ENCODE measurements at places on chromosomes 13 and 19. TPM values are rescaled to one million over a fixed set of nuclear protein-coding genes. Genes with fewer than 3 reads are reported as not detected.

GRCh38 chr13:95505265-95505664 lies 47.3 kb upstream of the CLDN10 start:
- ATAC-seq: no peak

Gene ZNF665
- total RNA-seq: 1.4 TPM

Gene ZNF284
- total RNA-seq: 3.6 TPM

DNA sequence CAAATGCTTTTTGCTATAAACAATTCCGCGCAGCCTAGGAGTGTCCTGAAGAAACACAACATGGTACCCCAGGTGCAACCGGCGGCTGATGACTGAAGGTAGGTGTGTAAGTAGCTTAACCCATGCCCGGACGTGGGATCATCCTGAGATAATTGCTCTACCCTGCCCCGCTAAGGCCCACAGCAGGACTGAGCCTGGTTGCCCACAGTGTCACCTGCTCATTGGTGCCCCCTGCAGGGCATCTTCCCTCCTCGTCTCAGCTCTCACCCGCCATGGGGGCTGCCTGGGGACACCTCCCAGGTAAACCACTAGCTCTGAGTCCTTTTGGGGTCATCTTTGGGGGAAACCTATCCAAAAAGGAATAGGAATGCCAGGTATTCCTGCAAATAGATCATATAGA lies 22.3 kb downstream of the TMEM161A start:
- peak; percentile 59 for ATAC-seq

GRCh38 chr13:30149248-30149647 lies 158.1 kb downstream of the KATNAL1 start:
- ATAC-seq: no peak

DNA sequence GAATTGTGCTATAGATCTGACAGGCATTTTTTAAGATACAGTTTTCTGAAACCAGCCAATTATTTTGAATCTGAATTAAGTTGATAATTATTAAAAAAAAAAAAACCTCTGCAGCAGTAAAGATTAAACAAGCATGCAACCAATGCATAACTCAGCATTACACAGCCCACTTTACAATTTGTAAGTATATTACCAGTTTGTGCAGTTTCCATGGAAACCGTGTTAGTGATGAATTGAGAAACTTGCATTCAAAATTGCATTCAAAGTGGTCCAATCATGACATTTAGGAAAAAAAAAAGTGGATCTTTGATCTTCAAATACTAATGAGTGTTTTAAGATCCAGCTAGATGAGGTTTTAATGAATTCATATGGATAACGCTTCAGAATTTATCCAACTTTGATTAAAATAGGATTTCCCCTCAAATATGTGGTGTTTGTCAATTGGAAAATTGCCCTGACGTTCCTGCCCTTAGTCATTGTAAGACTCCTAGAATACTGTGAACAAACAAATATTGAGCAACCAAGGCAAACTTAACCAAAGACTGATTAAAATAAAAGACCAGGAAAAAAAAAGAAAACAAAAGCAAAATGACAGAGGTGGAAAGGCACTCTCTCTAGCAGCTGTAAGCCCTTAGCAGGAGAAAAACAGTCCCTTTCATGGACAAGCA lies 314.8 kb upstream of the MAB21L1 start:
- ATAC-seq: no peak

GRCh38 chr19:19154768-19155494 lies 15.1 kb downstream of the MEF2B start:
- ATAC-seq: no peak

- no peak for ATAC-seq
Observed at GRCh38 chr13:39910041-39910440, 254.6 kb downstream of the COG6 start.

Gene CBY2
- not detected for total RNA-seq

DNA sequence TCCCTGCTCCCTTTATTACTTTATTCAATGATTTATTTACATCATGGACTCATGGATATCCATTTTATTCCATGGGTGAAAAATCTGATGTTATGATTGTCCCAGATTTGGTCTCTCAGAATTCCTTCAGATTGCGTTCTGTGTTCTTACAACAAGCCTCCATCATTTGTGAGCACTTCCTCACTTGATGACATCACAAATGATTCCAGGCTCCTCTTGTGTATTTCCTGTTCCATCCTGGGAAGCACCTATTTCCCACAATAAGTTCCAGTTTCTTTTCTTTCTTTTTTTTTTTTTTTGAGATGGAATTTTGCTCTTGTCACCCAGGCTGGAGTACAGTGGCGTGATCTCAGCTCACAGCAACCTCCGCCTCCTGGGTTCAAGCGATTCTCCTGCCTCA lies 6.7 kb downstream of the ACP7 start:
- ATAC-seq: no peak

GRCh38 chr13:28654276-28654675 lies 4.7 kb upstream of the POMP start:
- ATAC-seq: no peak

DNA sequence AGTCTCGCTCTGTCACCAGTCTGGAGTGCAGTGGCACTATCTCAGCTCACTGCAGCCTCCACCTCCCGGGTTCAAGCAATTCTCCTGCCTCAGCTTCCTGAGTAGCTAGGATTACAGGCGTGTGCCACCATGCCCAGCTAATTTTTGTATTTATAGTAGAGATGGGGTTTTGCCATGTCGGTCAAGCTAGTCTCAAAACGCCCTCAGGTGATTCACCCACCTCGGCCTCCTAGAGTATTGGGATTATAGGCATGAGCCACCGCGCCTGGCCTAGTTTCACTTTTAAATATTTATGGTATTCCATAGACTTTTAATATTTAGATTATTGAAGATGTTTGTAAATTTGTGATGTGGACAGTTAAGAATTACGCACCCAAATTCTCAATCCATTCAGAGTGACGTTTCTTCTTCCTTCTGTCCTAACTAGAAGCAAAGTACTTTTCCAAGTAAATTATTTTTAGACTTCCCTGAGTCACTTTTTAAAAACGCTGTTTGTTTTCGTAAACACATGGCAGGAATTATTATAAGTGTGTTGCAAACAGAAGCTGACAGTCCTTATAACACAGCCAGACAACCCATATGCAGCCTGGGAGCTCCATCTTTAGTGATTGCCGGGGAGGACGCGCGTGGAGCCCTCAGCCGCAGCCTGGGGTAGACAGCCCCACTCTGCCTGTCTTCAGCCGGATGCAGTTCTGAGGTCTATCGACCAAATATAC lies 131.7 kb downstream of the ATP11A start:
- ATAC-seq: no peak

DNA sequence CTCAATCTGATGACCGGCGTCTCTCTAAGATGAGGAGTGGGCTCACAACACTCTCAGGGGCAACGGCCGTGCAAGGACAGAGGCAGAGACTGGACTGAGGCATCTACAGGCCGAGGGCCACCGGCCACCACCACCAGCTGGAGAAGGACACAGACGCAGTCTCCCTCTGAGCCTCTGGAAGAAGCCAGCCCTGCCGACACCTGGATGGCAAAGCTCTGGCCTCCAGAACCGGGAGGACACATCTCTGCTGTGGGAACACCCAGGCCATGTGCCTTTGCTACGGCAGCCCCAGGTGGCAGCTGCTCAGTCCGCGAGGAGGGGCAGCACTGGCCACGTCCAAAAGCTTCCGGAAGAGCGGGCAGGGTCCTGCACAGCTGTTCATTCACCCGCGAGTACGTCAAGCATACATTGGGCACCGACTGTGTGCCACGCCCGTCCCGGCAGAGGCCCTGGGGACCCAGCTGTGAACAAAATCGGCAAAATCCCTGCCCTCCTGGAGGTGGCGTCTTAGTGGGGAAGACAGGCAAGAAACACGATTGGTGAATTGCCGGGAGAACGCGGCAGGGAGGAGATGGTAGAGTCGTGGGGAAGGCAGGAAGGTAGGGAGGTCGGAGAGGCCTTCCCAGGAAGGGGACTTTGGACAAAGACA lies 17.1 kb downstream of the C2CD4C start:
- no peak for ATAC-seq

DNA sequence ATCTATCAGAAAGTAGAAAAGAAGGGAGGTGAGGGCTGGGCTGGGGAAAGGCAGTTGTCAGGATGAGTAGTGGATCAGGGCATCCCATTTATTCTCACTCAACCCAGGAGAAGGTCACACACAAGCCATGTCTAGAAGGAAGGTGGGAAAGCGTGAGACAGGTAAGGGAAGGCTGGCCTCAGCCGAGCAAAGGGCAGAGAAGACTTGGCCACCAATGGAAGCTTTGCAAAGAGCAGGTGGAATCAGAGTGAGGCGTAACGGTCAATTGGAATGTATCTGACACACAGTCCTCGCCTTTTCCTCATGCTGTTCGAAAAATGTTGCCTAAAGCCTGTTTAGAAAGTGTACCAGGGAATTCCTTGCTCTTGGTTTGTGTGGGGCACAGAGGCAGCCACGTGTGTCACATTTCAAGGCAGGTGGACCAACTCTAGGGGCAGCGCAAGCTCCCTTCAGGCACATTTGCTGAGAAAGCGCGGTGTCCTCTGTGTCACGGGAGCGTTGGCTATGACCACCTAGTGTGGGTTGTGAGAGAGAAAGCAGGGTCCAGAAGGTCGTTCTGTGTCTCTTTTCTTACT lies 118.8 kb upstream of the SPATA13 start:
- ATAC-seq: no peak

DNA sequence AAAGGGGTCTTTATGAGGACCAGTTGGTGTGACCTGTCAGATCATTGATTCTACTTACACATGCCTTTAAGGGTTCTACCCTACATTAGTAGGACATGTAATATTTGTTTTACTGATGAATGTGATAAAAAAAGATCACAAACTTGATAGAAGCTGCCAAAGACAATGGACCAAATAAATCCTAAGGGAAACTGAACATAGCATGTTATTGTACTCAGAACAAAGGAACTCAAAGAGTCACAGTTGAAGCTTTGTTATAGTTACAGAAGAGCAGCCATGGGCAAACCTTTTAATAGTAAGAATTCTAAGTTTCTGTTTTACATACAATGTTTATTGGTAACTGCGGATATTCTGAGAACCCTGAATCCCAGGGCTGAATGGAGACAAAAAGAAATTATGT lies 780.1 kb downstream of the SLITRK6 start:
- no peak for ATAC-seq

GRCh38 chr19:44608391-44608821 lies 5.0 kb upstream of the IGSF23 start:
- no peak for ATAC-seq

GRCh38 chr13:78604782-78605611 lies 1.6 kb upstream of the POU4F1 start:
- no peak for ATAC-seq

DNA sequence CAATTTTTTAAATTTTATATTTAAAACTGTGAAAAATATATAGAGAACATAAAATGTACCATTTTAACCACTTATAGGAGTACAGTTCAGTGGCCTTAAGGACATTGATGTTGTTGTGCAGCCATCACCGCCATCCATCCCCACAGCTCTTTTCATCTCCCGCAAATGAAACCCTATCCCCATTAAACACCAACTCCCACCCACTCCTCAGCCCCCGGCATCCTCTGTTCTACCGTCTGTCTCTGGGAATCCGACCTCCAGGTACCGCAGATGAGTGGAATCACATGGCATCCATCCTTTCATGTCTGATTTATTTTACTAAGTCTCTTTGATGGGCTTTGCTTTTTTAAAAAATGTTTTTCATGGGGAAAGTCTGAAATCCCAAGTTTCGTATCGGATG lies 23.8 kb upstream of the SMIM17 start:
- no peak for ATAC-seq

DNA sequence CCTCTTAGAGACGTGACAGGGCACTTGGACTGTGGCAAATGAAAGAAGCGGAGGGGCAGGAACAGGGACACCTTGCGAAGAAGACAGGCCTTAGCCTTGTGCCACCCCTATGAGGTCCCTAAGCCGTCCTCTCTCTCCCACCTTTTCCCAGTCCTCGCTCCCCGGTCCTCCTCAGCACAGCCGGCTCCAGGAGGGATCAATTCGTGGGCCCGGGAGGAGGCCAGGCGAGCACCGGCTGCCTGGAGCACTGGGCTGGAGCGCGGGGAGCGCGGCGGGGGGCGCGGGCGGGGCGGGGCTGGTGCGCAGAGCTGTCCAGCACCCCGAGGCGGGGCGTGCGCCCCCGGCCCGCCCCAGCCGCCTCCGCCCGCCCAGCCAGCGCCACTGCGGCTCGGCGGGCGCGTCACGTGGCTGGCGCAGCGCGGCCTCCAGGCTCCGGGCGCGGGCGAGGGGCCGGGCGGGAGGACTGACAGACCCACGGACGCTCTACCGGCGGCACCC lies at the start of gene LRP3:
LRP3 (plus strand) TSS at position 466 of the 498 bp plus-strand sequence. CDS start 456 bp downstream, outside the sequence.
- no peak for ATAC-seq

Gene ZNF226
- 14.5 TPM for total RNA-seq

DNA sequence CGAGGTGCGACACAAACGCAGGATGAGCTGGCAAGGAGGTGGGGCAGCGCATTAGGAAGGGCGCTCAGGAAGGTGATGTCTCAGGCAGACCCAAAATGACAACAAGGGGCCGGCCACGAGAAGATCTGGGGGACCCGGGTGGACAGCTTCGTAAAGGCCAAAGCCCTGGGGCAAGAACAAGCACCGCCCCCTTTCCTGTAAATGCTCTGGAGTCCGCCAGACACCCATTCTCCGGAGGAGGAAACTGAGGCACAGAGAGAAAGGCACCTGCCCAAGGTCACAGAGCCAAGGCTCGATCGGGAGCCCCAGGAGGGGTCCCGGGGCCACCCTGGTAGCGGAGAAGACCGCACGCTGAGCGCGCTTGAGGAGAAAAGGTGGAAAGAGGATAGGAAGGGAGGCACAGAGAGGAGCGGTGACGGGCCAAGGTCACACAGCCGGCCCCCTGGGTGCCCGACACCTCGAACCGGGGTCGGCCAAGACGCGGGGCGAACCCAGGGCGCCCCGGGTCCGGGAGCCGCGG lies 571 bp downstream of the SAFB2 start:
- ATAC-seq: no peak

Gene LACC1
- total RNA-seq: 8.2 TPM

Gene COL4A2
- total RNA-seq: not detected

DNA sequence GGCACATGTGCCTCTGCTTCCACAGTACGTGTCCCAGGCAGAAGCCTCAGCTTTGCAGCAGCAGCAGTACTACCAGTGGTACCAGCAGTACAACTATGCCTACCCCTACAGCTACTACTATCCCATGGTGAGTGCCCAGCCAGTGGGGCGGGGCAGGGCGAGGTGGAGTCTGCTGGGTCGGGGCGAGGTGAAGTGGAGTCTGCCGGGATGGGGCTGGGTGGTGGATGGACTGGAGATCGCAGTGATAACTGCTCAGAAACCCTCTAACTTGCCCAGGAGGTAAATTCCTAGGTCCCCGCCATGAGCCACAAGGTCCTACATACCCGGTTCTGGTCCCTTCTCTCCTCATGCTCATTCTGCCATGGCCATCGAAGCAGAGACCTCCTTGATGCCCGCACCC lies 3.6 kb downstream of the LENG8 start:
- ATAC-seq: no peak

Measured in activated T-helper 17 cell treated with anti-CD3 and anti-CD28 coated beads, Interleukin-2, amount 50 U/mL, for 72 hours (primary cell).